ENCODE measurements at places on chromosomes 1 and 21. TPM values are rescaled to one million over a fixed set of nuclear protein-coding genes. Genes with fewer than 3 reads are reported as not detected.
A peak's percentile ranks its signal among the peaks of the same experiment; 100 is the strongest.

Gene UQCRHL
- total RNA-seq, result 1.9 TPM

Gene FCGR3B
- total RNA-seq, result not detected

Gene GPR137B
- 2.8 TPM for total RNA-seq

DNA sequence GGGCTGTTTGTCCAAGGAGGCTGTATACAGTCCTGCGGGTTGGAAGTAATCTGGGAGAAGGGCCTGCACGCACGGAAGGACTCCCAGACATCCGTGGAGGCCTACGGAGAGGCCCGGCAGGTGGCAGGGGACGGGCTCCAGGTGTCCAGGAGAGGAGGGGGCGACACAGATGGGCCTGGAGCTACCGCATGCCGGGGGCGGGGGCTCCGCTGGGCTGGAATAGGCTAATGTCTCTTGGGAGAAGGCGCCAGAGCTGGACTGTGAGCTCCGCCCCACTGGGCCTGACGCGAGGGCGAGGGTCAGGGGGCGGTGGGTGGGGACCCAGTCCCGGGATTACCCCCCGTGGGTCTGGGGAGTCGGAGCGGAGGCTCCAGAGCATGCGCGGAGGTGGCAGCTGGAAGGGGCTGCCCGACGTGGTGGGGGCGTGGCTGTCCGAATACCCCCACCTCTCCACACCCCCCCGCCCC lies 659 bp downstream of the AGO1 start:
- peak; percentile 97 for DNase-seq
- H3K36me3 ChIP-seq, result peaks cover 4% of the 10 kb centered on the region
- peak overlapping the region; percentile 96 for H3K27ac ChIP-seq
- H3K27me3 ChIP-seq, result no peaks in the 10 kb centered on the region
- H3K4me1 ChIP-seq, result peaks cover 16% of the 10 kb centered on the region
- H3K4me3 ChIP-seq, result peak overlapping the region; percentile 99

DNA sequence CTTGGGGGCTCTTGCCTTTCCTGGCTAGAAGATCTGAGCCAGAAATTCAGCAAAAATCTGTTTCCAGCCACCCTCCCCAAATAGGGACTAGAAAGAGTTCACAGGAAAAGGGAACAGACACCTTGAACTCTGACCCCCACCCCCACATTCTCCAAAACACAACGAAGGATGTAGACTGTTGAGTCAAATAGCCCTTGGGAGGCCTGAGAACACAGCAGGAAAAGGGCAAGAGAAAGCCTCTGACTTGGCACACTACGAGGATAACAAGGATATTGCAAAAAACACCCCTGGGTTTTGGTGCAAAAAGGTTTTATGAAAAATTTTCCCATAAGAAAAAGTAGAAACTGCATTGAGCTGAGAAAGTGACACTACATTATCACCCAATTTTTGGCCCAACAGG lies 1.9 kb upstream of the YRDC start:
- H3K36me3 ChIP-seq, result peaks cover 36% of the 10 kb centered on the region
- peaks cover 5% of the 10 kb centered on the region for H3K4me1 ChIP-seq
- H3K27me3 ChIP-seq, result no peaks in the 10 kb centered on the region
- no peak for DNase-seq

- H3K36me3 ChIP-seq, result no peaks in the 10 kb centered on the region
- H3K27me3 ChIP-seq, result no peaks in the 10 kb centered on the region
- H3K4me3 ChIP-seq, result no peak overlapping the region
- H3K4me1 ChIP-seq, result no peaks in the 10 kb centered on the region
- H3K27ac ChIP-seq, result no peak overlapping the region
Observed at GRCh38 chr1:61926597-61926996, 184.3 kb downstream of the PATJ start.

DNA sequence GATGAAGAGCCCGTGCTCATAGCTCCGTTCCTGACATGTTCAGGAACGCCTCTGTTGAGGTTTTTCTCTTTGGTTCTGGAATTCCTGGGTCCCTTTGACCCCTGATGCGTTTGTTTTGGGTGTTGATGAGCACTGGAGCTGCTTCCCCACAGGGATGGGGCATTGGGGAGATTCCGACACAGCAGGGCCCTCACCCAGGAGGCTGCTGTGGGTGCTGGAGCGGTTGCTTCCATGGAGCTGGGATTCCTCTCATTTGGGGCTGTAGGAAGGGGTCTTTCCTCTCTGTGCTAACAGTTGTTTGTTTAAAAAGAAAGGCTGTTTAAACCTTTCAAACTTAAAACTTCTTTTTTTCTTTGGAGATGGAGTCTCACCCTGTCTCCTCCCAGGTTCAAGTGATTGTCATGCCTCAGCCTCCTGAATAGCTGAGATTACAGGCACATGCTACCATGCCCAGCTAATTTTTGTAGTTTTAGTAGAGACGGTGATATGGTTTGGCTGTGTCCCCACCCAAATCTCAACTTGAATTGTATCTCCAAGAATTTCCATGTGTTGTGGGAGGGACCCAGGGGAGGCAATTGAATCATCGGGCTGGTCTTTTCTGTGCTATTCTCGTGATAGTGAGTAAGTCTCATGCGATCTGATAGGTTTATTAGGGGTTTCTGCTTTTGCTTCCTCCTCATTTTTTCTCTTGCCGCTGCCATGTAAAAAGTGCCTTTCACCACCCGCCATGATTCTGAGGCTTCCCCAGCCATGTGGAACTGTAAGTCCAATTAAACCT lies 48.9 kb downstream of the SKI start:
- peaks cover 15% of the 10 kb centered on the region for H3K4me1 ChIP-seq
- no peak for DNase-seq
- no peaks in the 10 kb centered on the region for H3K36me3 ChIP-seq
- H3K4me3 ChIP-seq, result no peak overlapping the region
- H3K27ac ChIP-seq, result peak overlapping the region; percentile 10

DNA sequence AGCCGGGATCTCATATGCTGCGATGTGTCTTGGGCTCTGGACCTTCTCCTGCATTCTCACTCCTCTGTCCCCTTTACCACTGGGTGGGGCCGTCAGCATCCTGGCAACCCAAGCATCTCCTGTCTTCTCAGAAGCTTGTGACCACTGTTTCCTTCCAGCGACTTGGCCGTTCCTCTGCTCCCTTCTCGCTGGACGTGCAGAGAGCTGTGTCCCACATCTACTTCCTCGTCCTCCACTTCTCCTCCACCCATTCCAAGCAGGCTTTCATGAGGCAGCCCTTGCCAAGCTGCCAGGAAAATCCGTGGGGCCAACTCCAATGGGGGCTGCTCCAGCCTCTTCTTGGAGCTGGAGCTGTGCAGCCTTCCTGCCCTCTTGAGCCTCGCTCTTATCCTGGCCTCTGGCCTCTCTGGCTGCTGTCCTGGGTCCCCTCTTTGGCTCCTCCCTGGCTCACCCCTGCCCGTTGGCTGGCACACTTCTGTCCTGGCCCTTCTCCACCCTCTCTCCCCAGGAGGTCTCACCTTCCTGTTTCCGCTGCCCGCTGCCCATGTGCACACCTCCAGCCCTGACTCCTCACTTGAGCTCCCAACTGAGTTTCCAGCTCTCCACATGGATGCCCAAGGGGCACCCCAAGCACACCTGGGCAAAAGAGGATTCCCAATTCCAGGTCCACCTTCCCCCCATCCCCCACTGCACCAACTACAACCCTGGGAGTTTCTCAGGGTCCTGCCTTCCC lies 8.7 kb downstream of the FAM131C start:
- no peaks in the 10 kb centered on the region for H3K27me3 ChIP-seq
- H3K36me3 ChIP-seq, result no peaks in the 10 kb centered on the region
- H3K4me1 ChIP-seq, result no peaks in the 10 kb centered on the region
- no peak for DNase-seq

DNA sequence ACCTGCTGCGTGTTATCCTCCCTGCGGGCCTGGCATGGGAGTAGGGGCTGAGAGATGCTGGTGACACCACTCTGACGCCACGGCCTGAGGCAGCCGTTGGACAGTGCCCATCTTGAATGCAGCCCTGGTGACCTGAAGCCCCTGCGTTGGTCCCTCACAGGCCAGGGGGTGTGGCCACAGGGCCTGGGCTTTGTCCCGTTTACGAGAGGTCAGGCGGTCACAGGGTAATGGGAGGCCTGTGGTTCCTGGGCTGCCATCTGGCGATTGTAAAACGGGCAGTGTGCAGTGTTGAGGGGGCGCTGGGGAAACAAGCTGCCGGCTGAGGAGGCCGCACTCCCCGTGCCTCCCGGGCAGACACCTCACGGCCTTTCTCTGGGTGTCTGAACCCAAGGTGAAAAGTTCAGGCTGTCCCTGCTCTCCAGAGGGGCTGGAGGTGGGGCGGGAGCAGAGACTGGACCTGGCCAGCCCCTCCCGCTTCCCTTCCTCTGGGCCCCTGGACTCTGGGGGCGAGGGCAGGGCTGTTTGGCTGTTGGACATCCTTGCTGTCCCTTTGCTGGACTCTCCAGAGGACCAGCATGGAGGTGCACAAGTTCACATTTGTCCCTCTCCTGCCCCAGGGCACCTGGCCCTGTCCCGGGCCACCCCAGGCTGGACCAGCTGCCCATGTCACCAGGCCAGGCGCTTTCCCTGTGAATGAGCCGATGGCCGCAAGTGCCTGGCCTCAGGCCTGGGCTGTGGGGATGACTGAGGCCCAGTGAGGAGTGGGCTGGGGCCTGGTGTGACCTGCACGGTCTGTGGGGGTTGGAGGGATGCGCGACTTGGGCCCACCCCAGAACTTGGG lies 42.4 kb downstream of the SKI start:
- no peak for DNase-seq
- H3K4me3 ChIP-seq, result no peak overlapping the region
- H3K4me1 ChIP-seq, result no peaks in the 10 kb centered on the region
- no peaks in the 10 kb centered on the region for H3K36me3 ChIP-seq
- peak overlapping the region; percentile 95 for H3K27ac ChIP-seq
- no peaks in the 10 kb centered on the region for H3K27me3 ChIP-seq

DNA sequence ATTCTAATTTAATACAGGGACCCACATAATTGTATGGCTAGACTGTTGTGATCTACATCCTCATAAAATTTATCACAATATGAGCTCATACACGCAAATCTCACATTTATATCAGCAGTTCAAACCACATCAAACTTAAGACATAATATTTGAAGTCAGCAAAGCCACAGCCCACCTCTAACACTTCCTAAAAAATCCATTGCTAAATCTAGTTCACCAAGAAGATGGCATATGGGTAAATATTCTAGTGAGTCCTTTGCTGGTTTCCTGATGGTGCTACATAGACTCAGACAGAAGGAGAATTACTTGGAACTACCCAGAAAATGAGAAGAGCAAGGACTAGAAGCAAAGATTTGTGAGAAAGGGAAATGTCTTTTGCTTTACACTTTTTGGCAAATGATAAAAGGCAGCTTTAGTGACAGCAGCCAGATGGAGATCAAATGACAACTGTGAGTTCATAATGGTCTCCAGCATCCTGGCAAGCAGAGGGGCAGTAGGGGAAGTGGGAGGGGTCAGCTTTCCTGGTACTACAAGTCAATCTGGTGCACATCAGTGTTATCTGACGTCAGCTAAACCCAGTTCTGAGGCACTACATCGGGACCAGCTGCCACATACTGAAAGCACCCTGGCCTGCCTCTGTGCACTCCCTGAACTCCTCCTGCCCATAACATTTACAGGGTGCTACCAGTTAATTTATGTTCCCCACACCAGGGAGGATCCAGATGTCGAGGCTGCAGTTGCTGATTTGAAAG lies 10.6 kb upstream of the GADD45A start:
- no peak for DNase-seq
- H3K36me3 ChIP-seq, result no peaks in the 10 kb centered on the region
- H3K27ac ChIP-seq, result no peak overlapping the region
- no peak overlapping the region for H3K4me3 ChIP-seq

DNA sequence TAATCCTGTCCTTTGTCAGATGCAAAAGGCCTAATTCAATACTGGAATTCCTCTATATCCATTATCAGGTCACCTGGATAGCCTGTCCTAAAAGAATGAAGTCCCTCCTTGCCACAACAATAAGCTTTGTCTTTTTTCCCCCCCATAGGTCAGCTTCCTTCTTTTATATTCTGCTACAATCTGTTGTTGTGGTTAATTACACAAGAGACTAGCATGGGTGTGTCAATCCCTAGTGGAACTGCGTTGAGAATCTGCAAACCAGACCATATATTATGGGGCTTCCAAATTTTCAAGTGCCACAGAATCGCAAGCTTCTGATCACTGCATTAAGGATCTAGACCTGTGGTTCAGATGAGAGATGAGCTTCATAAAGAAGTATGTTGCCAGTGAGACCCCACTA lies 349.6 kb downstream of the SMYD3 start:
- H3K4me3 ChIP-seq, result no peak overlapping the region
- H3K27me3 ChIP-seq, result no peaks in the 10 kb centered on the region
- no peaks in the 10 kb centered on the region for H3K36me3 ChIP-seq
- peaks cover 3% of the 10 kb centered on the region for H3K4me1 ChIP-seq
- no peak for DNase-seq

DNA sequence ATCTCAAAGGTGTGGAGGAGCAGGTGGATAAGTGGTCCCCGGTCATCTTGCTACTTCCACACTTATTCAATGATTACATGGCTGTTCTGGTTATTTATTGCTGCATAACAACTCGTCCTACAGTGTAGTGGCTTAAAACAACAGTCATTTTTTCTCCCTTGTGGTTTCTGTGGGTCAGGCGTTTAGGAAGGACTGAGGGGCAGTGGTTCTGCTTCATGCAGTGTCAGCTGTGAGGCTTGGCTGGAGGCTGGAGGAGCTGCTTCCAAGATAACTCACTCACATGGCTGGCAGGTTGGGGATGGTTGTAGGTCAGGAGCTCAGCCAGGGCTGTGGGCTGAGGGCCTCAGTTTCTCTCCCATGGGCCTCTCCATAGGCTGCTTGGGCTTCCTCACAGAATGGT lies 5.9 kb upstream of the SLC6A17 start:
- H3K4me3 ChIP-seq, result no peak overlapping the region
- no peak for DNase-seq
- peaks cover 96% of the 10 kb centered on the region for H3K27me3 ChIP-seq
- no peak overlapping the region for H3K27ac ChIP-seq

DNA sequence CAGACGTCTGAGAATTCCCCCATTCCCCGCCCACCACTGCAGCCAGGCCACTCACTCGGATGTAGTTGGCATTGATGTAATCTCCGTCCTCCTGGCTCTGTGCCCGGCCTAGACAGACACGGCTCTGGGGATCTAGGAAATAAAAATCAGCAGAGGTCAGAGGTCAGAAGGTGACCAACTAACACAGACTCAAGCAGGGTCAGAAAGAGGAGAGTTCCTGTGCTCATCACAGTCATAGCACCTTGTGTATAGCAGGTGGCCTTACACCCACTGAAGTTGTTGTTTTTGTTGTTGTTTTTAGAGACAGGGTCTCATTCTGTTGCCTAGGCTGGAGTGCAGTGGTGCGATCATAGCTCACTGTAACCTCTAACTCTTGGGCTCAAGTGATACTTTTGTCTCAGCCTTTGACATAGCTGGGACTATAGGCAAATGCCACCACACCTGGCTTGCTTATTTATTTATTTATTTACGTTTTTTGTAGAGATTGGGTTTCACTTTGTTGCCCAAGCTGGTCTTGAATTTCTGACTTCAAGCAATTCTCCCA lies 4.9 kb downstream of the PTPN7 start:
- no peak overlapping the region for H3K4me3 ChIP-seq
- H3K36me3 ChIP-seq, result no peaks in the 10 kb centered on the region
- no peak overlapping the region for H3K27ac ChIP-seq
- H3K27me3 ChIP-seq, result no peaks in the 10 kb centered on the region
- no peak for DNase-seq

- H3K36me3 ChIP-seq, result peaks cover 74% of the 10 kb centered on the region
- DNase-seq, result peak; percentile 63
- H3K4me3 ChIP-seq, result no peak overlapping the region
- H3K4me1 ChIP-seq, result no peaks in the 10 kb centered on the region
- no peak overlapping the region for H3K27ac ChIP-seq
- H3K27me3 ChIP-seq, result no peaks in the 10 kb centered on the region
Observed at GRCh38 chr1:225519166-225519863, 91.5 kb upstream of the LBR start.
